ENCODE measurements at places on chromosomes 16 and 17. TPM values are rescaled to one million over a fixed set of nuclear protein-coding genes. Genes with fewer than 3 reads are reported as not detected.

C17orf107 gene
- total RNA-seq: 4.4 TPM

INO80E gene
- total RNA-seq: 19.4 TPM

NLRC5 gene
- 2.4 TPM for total RNA-seq

FDXR gene
- 52.3 TPM for total RNA-seq

ADAD2 gene
- total RNA-seq: not detected

NUPR1 gene
- 76.2 TPM for total RNA-seq

PPY gene
- total RNA-seq: not detected

TBX2 gene
- total RNA-seq: not detected

ULK2 gene
- 33.8 TPM for total RNA-seq

TERB1 gene
- under 0.01 TPM for total RNA-seq

PPP1R27 gene
- not detected for total RNA-seq

ZNF594 gene
- 5.8 TPM for total RNA-seq

SULT1A2 gene
- not detected for total RNA-seq

CDRT4 gene
- total RNA-seq: 0.34 TPM

CCL8 gene
- not detected for total RNA-seq

FA2H gene
- 2.4 TPM for total RNA-seq

CHP2 gene
- 0.34 TPM for total RNA-seq

SLC12A3 gene
- not detected for total RNA-seq

GP2 gene
- total RNA-seq: not detected

NT5M gene
- 1.0 TPM for total RNA-seq

TOM1L1 gene
- 51.3 TPM for total RNA-seq

PRSS36 gene
- total RNA-seq: 0.85 TPM

CTDNEP1 gene
- 26.3 TPM for total RNA-seq

XYLT1 gene
- total RNA-seq: 2.4 TPM

HOXB8 gene
- total RNA-seq: not detected

TMUB2 gene
- total RNA-seq: 21.9 TPM

TBX21 gene
- not detected for total RNA-seq

OGFOD1 gene
- 63.6 TPM for total RNA-seq

AXIN2 gene
- under 0.01 TPM for total RNA-seq

TUBB3 gene
- 13.7 TPM for total RNA-seq

HIGD1B gene
- not detected for total RNA-seq

TNP2 gene
- total RNA-seq: not detected

TEKT5 gene
- total RNA-seq: 0.34 TPM

C1QTNF1 gene
- total RNA-seq: 3.4 TPM

RPS2 gene
- 6,295 TPM for total RNA-seq

CD300A gene
- total RNA-seq: not detected

FAAP100 gene
- 15.4 TPM for total RNA-seq

VMO1 gene
- total RNA-seq: 1.00 TPM

All from nasal cavity respiratory epithelium epithelial cell of viscerocranial mucosa (primary cell).